ENCODE measurements at places on chromosomes 1 and 21.

DNA sequence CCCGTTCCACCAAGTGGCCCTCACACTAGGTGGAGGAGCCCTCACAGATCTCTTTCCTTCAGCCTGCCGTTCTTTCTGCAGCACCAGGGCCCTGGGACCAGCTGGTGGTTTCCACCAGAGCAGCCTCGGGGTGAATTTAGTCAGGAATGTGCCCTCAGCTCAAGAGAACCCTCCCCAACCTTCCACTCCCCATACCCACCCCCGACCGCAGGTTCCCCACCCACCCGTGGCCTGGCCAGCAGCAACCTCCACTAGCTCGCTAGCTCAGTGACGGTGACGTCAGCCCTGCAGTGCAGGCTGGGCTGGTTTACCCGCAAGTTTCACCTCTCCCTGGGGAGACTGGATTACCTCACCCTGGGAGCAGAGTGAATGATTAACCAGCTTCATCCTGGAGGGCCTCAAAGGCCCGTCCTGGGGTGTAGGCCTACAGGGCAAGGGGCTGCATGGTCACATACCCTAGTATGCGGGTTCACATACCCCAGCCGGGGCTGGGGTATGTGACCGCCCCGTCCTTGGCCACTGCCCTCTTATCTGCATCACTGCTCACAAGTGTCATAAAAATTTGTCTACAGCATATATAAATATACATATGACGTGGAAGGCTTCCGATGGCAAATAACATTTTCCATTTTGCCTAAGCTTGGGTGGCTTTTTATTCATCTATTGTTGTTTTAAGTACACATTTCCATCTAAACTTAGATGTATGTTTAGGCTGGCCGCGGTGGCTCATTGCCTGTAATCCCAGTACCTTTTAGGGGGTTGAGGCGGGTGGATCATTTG lies 24.5 kb downstream of the ELF3 start:
- no peak for DNase-seq

DNA sequence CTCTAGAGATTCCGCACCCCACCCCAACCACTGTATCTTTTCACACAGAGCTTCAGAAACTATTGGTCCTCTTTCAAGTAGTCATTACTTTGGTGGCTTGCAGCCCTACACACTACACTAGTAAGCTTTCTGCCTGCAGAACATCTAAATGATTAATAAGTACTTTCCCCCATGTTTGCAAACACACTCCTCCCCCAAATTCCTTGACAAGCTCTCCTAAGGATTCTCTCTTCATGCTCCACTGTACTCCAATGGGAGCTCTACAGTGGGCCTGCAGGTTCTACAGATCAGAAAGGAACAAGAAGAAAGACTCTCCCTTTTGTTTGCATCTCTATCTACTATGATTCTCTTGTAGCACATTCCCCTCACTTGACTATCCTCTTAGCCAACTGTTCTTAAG lies 16.3 kb upstream of the NUF2 start:
- no peak for DNase-seq

GRCh38 chr1:155966135-155966534 lies 12.2 kb downstream of the ARHGEF2 start:
- DNase-seq: no peak

DNA sequence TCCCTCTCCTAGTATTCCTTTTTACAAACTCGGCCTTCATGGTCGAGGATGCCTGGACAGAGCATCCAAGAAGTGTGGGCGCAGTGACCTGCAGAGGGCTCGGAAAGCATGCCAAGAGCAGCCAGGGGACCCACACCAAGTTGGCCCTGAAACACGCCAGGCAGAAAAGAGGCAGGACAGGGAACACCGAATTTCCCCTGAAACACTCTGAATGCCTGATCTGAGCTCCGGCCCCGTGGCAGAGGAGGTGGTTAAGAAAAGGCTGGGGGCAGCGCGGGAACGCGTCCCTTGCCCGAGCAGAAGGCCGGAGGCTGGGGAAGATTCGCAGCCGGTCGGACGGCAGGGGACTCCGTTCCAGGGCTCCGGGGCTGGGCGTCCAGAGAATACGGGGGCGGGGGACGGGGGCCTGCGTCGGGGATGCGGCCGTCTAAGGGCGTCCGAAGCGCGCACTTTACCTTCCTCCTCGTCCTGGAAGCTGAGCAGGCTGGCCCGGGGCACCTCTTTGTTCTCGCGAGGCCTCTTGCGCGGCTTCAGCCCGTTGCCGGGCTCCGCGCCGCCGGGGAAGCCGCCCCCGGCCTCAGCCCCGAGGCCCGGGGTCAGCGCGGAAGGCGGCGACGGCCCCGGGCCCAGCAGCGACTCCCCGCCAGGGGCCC lies 558 bp downstream of the PAXBP1 start:
- DNase-seq: peak; percentile 46

- DNase-seq: no peak
These were observed 325.1 kb downstream of the HHAT start for GRCh38 chr1:210653771-210654170.

DNA sequence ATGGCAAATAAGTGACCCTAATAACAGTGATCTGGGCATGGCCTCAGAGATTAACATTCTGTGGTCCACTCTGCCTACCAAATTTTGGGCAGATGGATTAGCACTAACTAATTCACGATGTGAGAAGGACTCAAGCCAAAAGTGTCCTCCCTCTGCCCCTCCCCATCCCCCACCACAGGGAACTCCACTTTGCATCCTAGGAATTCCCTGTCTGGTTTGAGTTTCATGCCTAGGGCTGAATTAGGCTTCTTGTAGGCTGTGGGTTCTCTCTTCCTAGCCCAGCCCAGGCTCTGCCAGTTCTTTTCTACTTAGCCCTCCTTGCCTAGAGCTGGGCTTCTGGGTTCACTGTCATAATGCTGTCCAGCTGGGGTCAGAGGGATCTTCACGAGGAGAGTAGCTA lies 64.1 kb downstream of the ATP2B4 start:
- DNase-seq: no peak

DNA sequence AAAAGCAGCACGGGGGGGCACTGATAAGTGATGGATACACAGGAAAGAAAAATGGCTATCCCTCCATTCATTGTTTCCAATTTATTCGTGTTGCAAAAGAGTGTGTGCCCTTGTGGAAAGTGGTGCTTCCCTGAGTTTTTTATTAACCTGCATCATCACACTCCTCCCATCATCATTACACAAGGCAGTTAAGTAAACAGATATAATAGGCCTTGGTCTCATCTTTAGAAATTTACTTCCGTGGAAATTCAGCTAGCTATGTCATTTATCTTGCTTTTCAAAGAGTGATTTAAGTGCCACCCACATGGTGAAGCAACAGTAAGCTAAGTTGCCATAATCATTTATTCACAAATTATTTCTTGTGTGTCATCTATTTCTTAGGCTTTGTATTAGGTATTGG lies 473.3 kb downstream of the NEGR1 start:
- no peak for DNase-seq

DNA sequence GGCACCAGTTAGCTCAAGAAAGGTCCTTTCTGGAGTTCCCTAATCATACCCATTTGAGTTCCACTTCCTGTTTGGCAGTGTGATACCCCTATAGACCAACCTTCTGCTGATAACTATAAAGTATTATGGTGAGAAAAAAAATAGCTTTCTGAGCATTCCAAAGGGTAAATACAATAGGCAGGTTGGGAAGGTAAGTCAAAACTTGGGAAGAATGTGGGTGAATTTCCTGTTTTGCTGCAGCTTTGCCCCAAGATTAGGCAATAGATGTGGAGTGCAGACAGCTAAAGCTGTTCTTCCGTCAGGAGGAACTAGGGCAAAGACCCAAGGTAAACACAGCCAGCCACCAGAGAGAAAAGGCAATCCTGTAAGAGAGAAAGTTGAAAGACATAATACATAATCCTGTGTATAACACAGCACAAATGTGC lies 49.9 kb upstream of the GUCA2A start:
- no peak for DNase-seq

GRCh38 chr1:72693376-72693775 lies 411.0 kb upstream of the NEGR1 start:
- no peak for DNase-seq

GRCh38 chr1:98017184-98017583 lies 96.3 kb upstream of the DPYD start:
- DNase-seq: no peak

- no peak for DNase-seq
These were observed 15.7 kb upstream of the SLC44A3 start for GRCh38 chr1:94804442-94804837.

DNA sequence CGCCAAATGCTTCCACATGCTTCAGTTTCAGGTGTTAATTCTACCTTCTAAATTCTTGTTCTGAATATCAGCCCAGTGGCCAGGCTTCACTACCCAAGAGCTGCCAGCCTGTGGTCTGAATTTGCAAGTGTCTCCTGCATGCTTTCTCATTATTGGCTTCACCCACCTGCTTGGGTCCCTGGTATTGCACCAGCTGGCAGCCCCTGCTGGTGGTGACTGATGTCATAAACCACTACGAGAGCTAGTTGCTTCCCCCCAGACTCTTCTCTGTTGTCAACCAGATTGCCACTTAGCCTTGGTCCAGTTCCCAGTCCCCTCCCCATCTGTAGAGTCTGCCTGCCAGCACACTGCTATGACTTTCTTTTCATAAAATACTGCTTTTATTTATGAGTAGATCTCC lies 197.7 kb upstream of the DUSP10 start:
- DNase-seq: no peak

- DNase-seq: peak; percentile 80
These were observed 484 bp upstream of the RHOC start for GRCh38 chr1:112707221-112708001.

DNA sequence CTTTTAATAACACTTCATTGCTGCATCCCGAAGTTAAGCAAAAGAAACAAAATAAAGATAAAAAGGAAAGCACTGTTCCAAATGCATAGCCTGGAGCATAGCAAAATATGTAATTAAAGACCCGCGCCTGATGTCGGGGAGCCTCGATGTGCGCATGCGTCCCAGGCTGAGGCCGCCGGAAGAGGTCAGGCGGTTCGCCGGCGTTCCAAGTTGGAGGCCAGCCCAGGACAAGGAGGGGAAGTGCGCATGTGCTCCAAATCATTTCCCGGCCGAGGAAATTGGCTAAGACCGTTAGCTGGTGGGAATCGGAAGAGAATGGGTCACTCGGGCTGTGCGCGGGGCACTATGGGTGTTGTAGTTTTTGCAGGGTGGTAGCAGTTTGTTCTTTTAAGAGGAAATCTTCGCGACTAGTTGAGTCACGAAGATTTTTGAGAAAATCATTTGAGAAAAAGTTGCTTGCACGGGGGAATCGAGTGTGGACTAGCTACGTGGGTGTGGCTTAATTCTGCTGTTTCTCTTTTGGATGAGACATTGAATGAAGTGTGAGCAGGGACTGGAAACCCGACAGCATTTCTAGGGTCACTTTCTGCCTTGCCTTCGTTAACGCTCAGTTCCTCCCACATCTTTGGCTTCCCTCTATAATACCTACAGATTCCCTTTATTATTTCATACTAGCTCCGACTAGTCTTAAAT lies 31.0 kb upstream of the CD1D start:
- DNase-seq: peak; percentile 93

DNA sequence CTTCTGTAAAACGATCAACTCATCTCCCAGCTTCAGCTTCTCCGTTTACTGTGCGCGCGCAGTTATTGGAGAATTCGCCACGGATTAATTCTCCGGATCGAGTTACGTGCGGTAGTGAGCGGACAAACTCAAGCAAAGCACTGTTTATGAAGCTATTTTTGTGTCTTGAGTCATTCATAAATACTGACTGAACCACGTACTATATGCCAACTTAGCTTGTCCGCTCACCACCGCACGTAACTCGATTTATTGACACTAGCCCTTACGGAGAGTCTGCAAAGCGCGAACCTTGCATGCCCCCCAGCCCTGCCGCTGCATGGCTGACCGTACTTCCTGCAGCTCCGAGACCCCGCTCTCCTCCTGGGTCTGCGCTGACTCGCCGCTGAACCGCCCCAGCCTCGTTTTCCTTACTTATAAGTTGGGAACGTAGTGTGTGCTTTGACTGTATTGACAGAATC lies 773 bp downstream of the CHD1L start:
- DNase-seq: no peak

- no peak for DNase-seq
These were observed 85.4 kb downstream of the SIK1 start for GRCh38 chr21:43341378-43342161.

DNA sequence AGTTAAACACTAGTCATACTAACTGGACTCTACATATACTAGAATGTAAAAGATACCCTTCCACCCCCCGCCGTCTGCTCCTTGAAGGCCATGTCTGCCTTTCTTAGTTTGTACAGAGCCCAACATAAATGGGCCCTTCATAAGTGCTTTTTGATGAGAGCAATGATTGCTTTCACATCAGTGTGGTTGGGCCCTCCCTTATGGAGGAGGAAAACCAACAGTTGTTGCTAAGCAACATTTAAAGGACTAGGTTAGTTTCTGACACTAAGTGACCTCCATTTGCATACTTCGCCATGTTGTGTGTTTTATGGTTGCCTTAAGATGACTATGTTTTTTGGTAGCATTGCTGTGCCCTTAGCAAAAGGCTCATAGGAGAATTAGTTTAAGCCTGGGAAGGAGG lies 182.0 kb upstream of the SGIP1 start:
- no peak for DNase-seq

DNA sequence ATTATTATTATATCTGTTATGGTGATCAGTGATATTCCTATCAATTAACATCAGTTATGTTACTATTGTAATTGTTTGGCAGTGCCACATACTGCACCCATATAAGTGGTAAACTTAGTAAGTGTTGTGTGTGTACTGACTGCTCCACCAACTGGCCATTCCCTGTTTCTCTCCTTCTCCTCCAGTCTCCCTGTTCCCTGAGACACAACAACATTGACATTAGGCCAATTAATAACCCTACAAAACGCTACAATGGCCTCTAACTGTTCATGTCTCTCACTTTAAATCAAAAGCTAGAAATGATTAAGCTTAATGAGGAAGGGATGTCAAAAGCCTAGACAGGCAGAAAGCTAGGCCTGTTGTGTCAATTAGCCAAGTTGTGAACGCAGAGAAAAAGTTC lies 6.6 kb upstream of the THRAP3 start:
- DNase-seq: no peak

DNA sequence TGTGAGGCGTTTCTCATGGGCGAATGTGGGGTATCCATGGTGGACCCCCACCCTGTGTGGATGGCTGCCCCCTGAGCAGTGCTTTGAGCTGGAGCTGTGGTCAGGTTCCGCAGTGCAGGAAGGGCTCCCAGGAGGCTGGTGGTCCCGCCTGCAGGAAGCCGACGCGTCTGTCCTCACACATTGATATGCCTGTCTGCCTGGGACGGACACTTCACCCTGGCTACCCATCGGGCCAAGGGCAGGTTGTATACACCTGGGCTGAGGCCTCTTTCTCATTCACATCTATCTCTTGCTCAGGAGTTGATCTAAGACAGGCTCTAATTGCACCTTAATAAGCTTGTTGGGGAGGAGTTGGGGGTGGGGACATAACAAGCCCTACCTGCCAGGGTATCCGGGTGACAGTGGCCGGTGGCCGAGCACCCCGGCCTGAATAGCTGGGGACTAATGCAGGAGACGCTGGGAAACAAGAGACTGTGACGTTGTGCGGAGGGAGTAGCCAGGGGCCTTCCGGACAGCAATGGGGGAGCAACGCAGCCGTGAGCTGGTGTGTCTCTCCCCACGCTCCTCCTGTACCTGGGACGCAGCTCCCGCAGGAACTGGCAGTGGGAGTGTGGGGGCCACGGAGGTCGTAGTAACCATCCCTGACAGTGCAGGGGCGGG lies 21.7 kb downstream of the PDXK start:
- DNase-seq: no peak

Measured in C1 segment of cervical spinal cord (tissue), 14 donors.